Activated CD8-positive, alpha-beta memory T cell treated with anti-CD3 and anti-CD28 coated beads, Interleukin-2, amount 10 ng/mL, durations not matched to agents 7 days and 5 days (primary cell): ENCODE measurements at places on chromosomes 5 and 9. TPM values are rescaled to one million over a fixed set of nuclear protein-coding genes. Genes with fewer than 3 reads are reported as not detected.

Gene EMB
- total RNA-seq: 132 TPM

GRCh38 chr9:36134761-36135505 lies 1.6 kb upstream of the GLIPR2 start:
- peaks cover 19% of the 10 kb centered on the region for H3K27me3 ChIP-seq
- H3K4me1 ChIP-seq: peaks cover 32% of the 10 kb centered on the region
- H3K27ac ChIP-seq: no peak overlapping the region
- no peak for DNase-seq

DNA sequence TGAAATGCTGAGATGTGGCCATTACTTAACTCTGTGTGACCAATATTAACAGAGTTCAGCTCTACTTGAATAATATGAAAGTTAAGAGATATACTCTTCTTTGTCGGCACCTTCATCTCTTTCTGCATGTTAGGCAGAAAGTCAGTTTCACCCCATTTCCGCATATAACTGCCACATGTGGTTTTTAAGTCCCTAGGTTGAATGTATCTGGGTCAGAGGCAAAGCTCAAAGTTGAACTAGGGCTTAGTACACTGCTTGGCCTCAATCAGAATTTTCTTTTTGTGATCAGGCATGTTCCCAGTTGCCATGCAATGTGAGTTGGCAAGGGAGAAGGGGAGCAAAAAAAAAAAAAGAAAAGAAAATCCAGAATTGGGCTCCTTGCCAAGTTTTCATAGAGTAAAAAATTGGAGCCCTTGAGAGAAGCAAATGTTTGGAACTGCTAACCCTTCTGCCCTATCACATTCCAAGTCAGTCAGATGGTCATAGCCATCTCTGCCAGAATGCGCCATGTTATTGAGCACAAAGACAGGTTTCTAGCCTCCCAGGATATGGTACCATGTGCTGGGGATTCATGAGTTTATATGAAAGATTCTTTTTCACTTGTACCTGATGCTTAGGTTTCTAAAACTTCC lies 251.2 kb upstream of the RORB start:
- peak overlapping the region; percentile 90 for H3K27ac ChIP-seq
- no peak for DNase-seq
- H3K36me3 ChIP-seq: peaks cover 25% of the 10 kb centered on the region
- no peak overlapping the region for H3K4me3 ChIP-seq
- peaks cover 11% of the 10 kb centered on the region for H3K4me1 ChIP-seq
- H3K27me3 ChIP-seq: no peaks in the 10 kb centered on the region

GRCh38 chr9:34185778-34186551 lies 7.1 kb downstream of the UBAP1 start:
- peaks cover 10% of the 10 kb centered on the region for H3K36me3 ChIP-seq
- H3K4me1 ChIP-seq: peaks cover 19% of the 10 kb centered on the region
- peak overlapping the region; percentile 43 for H3K27ac ChIP-seq

GRCh38 chr9:129164246-129164930 lies 13.7 kb downstream of the IER5L start:
- no peak overlapping the region for H3K4me3 ChIP-seq
- H3K27ac ChIP-seq: no peak overlapping the region
- H3K36me3 ChIP-seq: no peaks in the 10 kb centered on the region
- DNase-seq: no peak
- no peaks in the 10 kb centered on the region for H3K27me3 ChIP-seq

- no peak overlapping the region for H3K4me3 ChIP-seq
- H3K27me3 ChIP-seq: peaks cover 13% of the 10 kb centered on the region
- H3K27ac ChIP-seq: no peak overlapping the region
- no peaks in the 10 kb centered on the region for H3K36me3 ChIP-seq
- DNase-seq: no peak
Observed at GRCh38 chr9:123283048-123283408, 14.6 kb upstream of the STRBP start.

DNA sequence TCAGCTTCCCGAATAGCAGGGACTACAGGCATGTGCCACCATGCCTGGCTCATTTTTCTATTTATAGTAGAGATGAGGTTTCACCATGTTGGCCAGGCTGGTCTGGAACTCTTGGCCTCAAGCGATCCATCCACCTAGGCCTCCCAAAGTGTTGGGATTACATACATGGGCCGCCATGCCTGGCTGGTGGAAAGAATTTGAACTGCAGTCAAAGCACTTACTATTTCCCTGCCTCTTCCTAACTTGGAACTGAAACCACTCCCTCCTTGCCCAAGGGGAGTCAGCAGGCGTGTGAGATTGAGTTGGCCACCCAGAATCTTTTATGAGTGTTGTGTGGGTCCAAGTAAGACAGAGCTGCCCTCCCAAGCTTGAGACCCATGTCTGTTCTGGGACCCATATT lies 86.1 kb upstream of the PTPN3 start:
- H3K27me3 ChIP-seq: no peaks in the 10 kb centered on the region
- H3K4me3 ChIP-seq: no peak overlapping the region
- no peaks in the 10 kb centered on the region for H3K36me3 ChIP-seq
- no peak for DNase-seq
- H3K27ac ChIP-seq: no peak overlapping the region

DNA sequence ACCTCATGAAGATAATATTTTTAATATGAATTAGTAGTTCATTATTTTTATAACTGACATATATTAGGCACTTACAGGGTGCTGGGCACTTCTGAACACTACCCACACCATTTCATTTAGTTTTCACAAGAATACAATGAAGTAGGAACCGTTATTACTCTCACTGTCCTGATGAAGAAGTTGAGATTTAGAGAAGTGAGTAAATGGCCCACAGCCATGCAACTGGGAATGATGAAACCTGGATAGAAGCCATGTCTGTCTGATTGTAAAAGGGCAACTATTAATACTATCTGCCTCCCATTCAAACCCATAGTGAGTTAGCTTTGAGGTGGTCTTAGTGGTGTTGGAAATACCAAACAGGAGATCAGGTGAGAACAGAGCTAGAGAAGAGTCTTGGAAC lies 29.6 kb upstream of the OTULINL start:
- no peak overlapping the region for H3K4me3 ChIP-seq
- H3K27ac ChIP-seq: no peak overlapping the region
- H3K27me3 ChIP-seq: peaks cover 16% of the 10 kb centered on the region
